ENCODE measurements at places on chromosomes 1 and 21.

GRCh38 chr1:176826265-176826664, 338.2 kb downstream of the ASTN1 start:
- no peak for DNase-seq

DNA sequence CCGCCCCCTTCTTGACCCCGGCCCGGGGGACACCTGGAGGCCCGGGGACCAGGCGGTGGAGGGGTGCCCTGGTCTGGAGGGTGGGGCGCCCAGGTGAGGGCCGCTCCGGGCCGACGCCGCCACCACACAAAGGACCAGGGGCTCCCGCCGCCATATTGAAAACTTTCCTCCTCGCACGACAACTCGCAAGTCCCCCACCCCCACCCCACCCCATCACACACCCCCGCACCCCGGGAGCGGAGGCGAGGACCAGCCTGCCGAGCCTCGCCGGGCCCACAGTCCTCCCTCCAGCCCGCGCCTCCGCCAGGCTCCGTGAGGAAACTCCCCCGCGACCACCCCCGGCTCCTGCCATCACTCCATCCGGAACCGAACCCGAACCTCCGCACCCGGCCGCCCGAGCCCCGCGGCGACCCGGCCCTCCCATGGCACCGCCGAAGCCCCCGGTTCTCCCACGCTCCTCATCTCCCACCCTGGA, 733 bp downstream of the KDM5B start:
- DNase-seq, result peak; percentile 56

GRCh38 chr1:203311368-203312301, 6.3 kb downstream of the BTG2 start:
- no peak for DNase-seq

- DNase-seq, result no peak
Measured at GRCh38 chr1:10851024-10852013, 54.9 kb upstream of the CASZ1 start.

DNA sequence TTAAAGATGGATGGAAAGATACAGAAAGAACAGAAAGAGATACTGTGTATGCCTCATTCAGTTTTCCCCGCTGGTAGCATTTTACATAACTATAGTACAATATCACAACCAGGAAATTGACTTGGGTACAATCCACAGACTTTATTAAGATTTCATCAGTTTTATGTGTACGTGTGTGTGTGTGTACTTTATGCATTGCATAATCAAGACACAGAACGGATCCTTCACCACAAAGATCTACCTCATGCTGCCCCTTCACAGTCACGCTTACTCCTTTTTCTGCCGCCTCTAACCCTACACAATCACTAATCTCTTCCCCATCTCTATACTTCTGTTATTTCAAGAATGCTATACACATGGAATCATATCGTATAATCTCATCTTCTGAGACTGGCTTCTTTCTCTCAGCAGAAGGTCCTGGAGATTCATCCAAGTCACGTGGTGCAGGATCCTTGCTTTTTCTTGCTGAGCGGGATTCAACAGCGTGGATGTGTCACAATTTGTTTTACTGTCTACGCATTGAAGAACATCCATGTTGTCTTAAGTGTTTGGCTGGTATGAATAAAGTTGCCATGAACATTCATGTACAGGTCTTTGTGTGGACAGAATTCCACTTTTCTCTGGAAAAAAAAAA, 76.7 kb downstream of the SLC35F3 start:
- DNase-seq, result no peak

DNA sequence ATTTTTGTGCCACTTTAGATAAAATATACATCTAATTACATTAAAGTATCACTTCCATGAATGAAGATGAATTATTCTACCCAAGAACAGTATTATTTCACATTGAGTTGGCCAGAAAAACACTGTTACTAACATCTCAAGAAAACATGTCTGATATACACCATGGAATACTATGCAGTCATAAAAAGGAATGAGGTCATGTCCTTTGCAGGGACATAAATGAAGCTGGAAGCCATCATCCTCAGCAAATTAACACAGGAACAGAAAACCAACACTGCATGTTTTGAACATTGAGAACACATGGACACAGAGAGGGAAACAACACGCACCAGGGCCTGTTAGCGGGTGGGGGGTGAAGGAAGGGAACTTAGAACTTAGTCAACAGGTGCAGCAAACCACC, 69.0 kb downstream of the TESK2 start:
- DNase-seq, result no peak

DNA sequence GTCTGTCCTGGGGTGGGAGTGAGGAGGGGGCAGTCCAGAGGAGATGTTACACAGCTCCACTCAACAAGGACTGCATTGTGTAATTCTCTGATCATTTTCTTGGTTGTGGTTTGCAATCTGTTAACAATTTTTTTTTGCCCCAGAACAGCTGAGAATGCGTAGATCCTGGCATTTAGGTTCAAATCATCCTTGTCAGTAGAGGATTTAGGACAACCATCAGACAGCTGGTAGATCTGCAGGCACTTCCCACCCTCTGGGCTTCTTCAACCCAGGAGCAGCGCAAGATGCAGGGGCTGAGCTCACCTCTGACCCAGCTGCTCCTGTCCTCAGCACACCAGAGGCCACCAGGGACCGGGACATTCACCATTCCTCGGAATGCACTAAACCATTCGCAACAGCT, 13.5 kb downstream of the BCAR3 start:
- DNase-seq, result no peak

- no peak for DNase-seq
Measured at GRCh38 chr1:93576746-93577145, 104.9 kb downstream of the BCAR3 start.

GRCh38 chr1:229781453-229781852, 155.4 kb downstream of the URB2 start:
- no peak for DNase-seq

DNA sequence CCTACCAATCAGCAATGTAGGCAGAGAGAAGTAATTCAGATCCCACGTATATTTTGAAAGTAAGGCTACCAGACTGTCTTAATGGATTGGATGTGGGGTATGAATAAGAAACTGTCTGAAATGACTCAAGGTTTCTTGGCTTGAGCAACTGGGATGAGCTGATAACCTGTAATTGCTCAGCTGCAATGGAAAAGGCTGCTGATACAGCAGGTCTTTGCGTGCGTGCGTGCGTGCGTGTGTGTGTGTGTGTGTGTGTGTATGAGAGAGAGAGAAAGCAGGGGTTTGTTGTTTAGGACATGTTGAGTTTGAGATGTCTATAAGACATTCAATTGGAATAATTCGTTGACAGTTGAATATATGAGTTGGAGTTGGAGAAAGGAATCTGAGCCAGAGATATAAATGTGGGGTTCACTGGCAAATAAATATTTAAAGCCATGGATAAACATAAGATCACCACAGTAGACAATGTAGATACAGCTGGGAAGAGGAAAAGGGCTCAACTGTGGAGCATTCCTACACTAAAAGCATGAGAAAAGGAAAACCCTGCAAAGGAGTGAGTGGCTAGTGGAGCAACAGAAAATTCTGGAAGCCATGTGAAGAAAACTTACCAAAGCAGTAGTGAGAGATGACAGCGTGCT, 72.9 kb downstream of the UCHL5 start:
- DNase-seq, result no peak

DNA sequence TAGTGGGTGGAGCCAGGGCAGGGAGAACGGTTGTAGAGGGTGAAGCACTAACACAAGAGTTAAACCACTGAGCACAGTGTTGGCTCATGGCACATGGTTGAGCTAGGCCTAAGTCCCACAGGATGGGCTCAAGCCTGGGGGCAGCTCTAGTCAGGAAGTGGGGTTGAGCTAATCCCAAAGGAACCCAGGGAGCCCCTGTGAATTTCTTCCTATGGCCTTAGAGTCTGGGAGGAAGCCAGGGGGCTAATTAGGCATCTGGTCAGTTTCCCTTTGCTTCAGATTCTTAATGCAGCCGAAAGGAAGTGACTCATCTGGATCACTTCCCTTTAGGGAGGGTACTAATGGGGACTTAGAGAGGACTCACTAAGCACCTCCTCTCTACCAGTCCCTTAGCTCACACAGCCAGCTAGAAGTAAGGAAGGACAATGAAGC, 10.1 kb downstream of the CFAP45 start:
- no peak for DNase-seq

- DNase-seq, result peak; percentile 78
Measured at GRCh38 chr21:25561668-25562641, 45.3 kb downstream of the MRPL39 start.

DNA sequence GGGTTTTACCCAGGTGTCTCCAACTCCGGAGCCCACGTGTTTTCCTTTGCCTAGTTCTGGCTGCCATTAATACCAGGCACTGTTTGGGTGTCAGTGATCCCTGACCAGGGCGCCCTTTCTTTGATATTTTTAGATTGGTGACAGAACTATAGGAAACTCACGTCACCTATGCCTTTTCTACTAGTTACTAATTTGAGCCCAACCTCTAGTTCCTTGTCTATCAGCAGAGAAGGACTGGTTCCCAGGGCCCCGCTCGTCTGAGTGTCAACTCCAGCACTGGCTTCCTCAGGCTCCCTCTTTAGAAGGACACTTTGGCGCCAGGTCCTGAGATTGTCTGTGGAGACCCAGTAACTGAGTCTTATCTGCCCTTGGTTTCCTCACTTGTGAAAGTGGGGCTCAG, 9.4 kb downstream of the MFN2 start:
- no peak for DNase-seq

DNA sequence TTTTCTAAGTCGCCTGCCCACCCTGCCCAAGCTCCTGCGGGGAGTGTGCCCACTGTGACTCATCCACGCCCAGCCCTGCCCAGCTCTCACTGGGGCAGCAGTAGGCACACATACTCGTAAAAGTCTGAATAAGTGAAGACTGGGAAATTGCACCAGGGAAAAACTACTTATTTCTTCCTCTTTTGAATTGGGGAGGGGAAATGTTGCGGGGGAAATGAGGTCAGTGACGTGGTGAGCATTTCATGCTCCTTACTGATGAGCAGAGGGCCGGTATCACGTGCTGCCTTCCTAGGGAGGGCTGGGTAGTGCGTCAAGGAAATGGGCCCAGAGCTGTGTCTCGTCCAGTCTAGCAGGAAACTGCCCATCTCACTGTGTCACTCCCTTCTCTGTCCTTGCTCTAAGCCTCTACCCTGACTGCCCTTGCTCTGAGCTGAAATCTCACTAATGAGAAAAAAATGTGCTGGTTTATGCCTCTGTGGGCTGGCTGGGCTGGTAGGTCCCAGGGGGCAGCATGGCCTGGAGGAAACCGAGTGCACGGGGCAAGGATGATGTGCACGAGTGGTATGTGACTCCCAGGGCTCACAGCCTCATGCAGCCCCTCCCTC, 13.5 kb upstream of the TNFRSF1B start:
- peak; percentile 47 for DNase-seq

DNA sequence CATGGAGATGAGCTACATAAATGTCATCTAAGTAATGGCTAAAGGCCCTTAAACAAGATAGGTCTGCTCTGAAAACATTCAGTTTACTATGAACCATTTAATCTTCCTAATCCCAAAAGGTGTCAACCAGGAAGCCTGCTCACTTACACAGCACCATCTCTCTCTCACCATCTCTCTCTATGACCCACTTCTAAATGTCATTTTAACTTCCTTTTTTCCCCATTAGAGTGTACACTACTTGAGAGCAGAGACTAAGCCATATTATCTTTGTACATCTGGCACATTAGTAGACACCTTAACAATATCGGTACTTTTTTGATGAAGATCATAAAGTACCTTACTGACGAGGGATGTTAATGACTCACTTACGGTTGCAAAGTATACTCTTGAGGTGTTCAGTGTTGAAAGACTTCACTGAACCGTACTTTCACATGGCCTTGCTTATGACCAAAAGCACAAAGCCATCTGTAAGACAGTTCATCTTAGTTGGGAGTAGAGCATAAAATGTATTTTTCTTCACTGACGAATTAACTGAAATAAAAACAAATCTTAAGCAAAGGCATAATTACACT, 25.4 kb downstream of the FBXO42 start:
- no peak for DNase-seq

GRCh38 chr1:208184966-208185654, 59.1 kb downstream of the PLXNA2 start:
- DNase-seq, result no peak

- DNase-seq, result no peak
Measured at GRCh38 chr1:9069326-9070100, at the start of gene SLC2A5. SLC2A5 (minus strand) TSS chr1:9069635; CDS start chr1:9069536, 99 bp downstream.

All from CD4-positive, alpha-beta T cell treated with Interleukin-6 for 4 hours (primary cell).